ENCODE measurements at places on chromosomes 13 and 19.

- peak; percentile 19 for DNase-seq
These were observed 67.8 kb downstream of the RASA3 start for GRCh38 chr13:114064450-114065140.

DNA sequence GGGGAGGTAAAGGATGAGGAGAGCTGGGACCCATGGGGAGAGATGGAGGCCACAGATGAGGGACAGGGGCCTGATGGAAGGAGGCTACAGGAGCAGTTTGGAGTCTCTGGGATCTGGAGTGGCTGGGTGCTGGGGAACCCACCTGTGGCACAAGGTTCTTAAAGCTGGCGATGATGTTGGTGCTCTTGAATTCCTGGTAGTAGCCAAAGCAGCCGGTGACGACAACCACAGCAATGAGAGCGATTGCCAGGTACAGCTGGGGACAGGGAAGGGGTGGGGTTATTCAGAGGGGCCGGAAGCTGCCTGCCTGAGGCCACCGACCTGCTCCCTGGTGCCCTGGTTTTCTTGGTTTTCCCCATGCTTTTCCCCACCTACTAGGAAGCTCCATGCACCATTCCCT is 2.8 kb downstream of the ATP4A start:
- no peak for DNase-seq

DNA sequence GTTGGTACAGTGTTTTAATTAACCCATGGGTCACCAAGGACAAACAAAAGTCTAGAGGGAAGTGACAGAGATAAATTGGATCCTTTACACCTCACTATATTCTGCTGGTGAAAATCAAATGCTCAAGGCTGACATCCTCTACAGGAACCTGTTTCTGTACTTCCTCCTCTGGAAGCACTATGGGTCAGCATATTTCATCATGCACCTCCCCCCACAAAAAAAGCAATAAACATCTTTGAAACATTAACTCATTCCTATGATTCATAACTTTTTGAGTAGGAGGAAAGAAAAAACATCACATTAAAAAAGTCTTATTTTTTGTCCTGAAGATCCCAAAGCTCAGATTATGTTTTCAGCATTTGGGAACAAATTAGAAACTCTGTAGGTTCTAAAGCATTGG is 588.3 kb upstream of the SGCG start:
- DNase-seq: peak; percentile 0

- DNase-seq: no peak
These were observed 4.9 kb upstream of the HTR2A start for GRCh38 chr13:46901721-46902120.

GRCh38 chr13:111610081-111610480 is 289.6 kb downstream of the TEX29 start:
- no peak for DNase-seq
